ENCODE measurements at places on chromosomes 2 and 18.

DNA sequence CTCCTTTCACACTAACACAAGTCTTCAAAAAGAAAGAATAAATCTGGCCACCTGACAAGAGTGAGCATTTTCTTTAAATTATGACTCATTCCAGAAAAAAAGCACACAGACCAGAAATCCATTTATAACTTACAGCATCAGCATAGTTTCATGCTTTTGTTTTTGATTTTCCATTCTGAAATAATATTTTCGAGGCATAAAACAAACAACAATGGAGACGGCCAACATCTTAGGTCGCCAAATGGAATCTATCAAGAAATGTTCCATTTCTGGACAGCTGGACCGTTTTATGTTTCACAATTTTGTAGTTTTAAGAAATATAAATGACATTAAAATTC lies 165.4 kb upstream of the ZFP36L2 start:
- no peak for DNase-seq

- no peak for DNase-seq
These were observed 56.6 kb upstream of the ALPP start for GRCh38 chr2:232321817-232322559.

DNA sequence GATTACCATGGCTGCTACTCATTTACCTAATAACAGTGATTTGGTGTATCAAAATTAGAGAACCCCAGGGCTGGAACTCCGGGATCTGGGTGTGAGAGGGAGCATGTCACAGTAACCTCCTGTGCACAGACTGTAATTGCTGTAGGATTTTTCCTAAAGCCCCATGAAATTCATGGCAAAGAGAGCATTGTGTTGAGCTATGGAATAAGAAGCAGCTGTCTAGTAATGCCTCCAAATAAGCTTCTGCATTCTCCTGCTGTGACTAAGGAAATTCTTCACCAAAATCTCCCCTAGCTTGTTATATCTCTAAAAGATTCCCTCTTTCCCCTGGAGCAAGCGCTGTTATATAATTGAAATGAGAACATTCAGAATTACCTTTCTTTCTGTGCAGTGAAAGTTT lies 158.1 kb upstream of the SPATS2L start:
- DNase-seq: no peak

- no peak for DNase-seq
These were observed 978.8 kb upstream of the POU3F3 start for GRCh38 chr2:103875131-103875530.

DNA sequence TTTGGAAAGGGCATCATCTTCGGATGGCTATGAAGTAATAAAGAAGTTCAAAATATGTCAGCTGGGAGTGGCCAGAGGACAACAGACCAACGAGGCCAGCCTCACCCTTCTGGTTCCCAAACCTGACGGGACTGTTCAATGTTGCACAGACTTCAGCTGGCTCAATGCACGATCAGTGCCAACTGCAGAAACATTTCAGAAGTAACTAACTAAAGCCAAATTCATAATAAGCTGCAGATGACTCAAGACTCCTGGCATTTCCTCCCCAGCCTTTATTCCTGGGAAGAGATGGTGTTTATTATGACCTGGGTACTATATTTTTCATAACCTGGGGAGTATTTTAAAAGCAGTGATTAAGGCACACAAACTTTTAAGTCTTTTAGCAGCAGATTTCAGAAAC lies 3.8 kb upstream of the ATP6V1C2 start:
- no peak for DNase-seq

- DNase-seq: no peak
These were observed 96.3 kb downstream of the NOL4 start for GRCh38 chr18:34128436-34128835.

DNA sequence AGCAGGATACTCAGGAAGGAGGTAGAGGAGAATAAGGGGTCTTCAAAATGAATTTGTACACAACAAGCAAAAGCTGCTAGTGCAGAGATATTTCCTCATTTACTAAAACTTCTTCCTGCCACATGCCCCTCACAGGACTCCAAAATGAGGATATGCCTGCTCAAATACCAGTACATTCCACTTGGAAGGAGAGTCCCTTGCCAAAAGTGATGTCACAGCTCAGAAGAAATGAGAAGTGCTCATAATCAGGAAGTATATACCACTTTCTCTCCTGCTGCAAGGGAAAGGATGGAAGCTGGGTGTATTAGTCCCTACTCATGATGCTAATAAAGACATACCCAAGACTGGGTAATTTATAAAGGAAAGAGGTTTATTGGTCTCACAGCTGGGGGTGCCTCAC lies 87.7 kb upstream of the FSHR start:
- no peak for DNase-seq

DNA sequence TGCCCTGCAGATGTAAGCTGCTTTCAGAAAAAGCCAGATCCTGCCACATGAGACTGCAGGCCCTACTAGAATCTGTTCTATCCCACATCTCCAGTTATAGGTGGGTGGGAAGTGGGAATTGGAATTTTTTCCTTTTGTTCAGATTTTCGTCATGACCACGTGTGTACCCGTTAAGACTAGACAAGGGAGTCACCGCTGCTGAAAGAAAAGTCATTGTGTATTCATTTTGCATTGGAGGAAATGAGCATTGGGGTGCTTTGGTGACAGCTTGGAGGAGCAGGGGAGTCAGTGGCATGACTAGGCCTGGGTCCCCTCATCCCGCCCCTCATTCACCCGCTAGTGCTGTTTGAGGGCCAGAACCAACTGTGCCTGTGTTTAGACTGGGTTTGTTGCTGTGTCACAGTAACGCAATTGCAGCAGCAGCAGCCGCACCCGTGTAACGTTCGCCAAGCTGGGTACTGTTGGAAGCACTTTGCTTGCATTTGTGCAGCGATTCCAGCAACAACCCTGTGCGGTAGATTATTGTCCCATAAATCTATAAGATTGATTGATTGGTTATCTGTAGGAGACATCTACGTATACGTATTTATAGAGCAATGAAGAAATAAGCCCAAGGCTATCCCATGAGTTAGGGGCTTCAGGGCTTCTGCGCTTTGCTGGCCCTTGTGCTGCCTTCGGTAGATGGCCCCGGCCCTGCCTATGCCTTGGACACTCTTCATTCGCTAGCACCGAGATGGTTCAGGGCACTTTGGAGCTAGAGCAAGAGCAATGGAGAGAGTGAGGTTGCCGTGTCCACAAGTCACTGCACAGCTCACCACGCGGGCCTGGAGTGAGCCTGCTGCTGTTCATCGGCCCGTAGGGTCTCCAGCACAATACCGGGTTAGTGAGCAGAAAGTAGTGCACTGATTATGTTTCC lies 194.9 kb downstream of the AGAP1 start:
- DNase-seq: no peak

DNA sequence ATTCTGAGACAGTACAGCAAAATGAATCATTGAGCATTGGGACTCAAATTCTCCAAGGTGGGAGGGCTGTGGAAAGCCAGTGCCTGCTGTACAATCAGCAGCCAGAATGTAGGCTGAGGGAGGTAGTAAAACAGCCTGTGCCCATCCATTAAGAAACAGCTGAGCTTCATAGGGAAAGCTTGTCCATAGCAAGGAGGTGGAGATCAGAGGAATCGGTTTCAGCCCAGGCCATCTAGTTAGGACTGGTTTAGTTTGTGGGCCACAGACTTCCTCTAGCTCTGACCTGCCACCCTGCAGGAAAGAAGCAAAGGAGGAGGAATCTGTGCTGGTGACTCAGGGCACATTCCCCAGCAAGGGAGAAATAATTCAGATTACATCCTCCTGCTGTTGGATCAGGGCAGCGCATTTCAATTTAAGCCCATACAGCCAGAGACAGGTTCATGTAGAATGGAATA lies 333.4 kb downstream of the SETBP1 start:
- DNase-seq: no peak

- no peak for DNase-seq
These were observed 13.8 kb downstream of the ZNF2 start for GRCh38 chr2:95179451-95179850.

GRCh38 chr2:192413812-192414681 lies 219.3 kb upstream of the TMEFF2 start:
- no peak for DNase-seq

GRCh38 chr2:68739595-68740399 lies 5.2 kb downstream of the ARHGAP25 start:
- no peak for DNase-seq

DNA sequence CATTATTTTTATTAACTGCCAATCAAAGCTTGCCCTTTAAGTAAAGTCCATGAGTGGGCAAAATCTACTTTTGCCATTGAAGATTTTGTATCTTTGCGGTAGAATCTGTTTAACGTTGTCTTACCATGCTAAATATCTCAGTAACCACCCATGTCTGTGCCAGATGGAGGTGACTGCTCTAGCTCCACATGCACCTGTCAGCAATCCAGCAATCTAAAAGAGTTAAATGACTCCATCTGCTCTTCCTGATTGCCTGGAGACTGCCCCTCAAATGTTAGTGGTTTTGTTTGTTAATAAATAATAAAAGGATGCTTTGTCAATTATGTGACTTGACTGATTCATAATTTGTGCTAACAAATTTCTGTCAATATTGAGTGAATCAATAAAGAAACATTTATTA lies 141.7 kb downstream of the RBM43 start:
- no peak for DNase-seq

- DNase-seq: no peak
These were observed 145.4 kb upstream of the FOSL2 start for GRCh38 chr2:28247290-28247689.

DNA sequence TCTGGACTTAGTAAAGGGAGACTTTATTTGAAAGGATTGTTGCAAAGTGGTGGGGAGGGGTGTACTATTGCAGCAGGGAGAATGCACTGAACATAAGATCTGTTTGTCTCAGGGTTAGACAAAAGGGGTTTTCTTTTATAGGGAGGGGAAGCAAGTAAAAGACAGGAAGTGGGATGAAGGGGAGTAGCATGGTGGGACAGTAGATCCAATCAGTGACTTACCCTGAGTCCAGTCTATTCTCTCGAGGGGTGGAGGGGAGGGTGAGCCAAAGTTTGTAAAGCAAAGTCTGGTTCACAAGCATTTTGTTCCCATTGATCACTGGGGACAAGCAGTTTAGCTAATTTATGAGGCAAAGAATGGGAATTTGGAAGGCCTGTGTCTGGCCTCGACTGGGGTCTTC lies 35.0 kb upstream of the CYP27C1 start:
- DNase-seq: no peak

DNA sequence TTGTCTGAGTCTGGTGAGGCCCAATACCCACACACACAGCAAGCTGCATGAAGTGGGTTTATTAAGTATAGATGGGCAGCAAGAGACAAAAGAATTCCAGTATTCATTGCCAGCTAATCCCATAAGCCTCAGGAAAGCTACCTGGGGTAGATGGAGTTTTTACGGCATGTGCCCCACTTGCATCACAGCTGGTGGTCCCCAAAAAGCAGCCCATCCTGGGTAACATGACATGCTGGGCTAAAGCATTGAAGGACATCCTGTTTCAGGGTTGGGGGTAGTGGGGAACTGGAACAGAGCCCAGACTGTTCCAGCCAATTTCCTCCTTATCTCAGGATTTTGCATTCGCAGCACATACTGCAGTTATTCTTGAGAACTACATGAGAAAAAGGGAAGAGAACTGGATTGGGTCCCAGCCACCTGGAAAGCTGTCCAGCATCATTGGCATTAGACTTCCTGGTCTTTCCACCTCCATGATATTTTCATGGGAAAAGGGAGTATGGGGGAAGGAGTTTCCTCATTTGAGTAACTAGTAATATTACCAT lies 240.1 kb upstream of the MMADHC start:
- no peak for DNase-seq

DNA sequence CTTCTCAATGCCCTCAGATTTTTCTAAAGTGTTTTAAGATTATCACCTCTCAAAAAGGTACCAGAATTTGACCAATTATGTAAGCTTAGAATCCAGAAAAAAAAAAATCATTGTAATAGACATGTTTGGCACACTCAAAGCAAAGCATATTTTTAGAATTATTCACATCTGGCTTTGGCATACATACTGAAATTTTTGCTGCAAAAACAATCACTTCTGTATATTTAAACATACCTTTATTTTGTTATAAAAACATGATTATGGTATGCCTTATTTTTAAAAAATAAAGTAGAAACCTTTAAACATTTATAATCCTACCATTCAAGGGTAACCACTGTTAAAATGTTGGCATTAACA lies 143.3 kb downstream of the ESCO1 start:
- DNase-seq: no peak

GRCh38 chr2:47309952-47310800 lies 92.8 kb upstream of the MSH2 start:
- peak; percentile 48 for DNase-seq

DNA sequence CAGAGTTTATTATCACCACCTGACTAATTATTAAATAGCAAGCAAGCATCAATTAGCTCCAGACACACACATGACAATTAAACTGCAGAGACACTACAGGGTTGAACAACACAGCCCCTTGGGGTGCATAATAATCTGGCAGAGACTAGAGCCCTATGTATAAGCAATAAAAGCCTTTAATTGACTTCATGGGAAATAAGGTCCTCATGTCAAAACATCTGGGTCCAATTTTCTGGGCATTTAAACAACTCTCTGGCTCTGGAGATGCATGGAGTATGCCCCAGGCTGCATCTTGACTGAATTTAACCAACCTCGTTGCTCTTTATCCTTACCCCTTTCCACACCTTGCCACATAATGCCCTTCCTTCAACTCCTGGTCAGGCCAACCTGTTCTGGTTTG lies 270.7 kb upstream of the THUMPD2 start:
- DNase-seq: no peak

DNA sequence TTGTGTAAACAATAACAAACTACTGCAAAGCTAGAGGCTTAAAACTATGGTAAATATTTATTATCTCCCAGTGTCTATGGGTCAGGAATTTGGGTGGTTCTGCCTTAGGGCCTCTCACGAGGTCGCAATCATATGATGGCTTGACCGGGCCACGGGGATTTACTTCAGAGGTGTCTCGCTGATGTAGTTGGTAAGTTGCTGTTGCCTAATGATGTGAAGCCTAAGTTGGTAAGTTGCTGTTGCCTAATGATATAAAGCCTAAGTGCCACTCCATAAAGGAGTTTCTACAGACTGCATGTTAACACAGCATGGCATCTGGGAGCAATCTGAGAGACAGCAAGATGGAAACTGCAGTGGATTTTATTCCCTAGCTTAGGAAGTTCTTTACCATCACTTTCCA lies 35.8 kb downstream of the FMNL2 start:
- DNase-seq: no peak

GRCh38 chr2:65878011-65878340 lies 445.6 kb upstream of the SPRED2 start:
- DNase-seq: no peak

- DNase-seq: no peak
These were observed 1.4 kb downstream of the NEURL3 start for GRCh38 chr2:96503637-96504243.

- no peak for DNase-seq
These were observed 8.1 kb downstream of the ACKR3 start for GRCh38 chr2:236577481-236578410.

All from stomach (tissue), 19 donors.